ENCODE measurements at places on chromosomes 7 and 10.
A peak's percentile ranks its signal among the peaks of the same experiment; 100 is the strongest.

DNA sequence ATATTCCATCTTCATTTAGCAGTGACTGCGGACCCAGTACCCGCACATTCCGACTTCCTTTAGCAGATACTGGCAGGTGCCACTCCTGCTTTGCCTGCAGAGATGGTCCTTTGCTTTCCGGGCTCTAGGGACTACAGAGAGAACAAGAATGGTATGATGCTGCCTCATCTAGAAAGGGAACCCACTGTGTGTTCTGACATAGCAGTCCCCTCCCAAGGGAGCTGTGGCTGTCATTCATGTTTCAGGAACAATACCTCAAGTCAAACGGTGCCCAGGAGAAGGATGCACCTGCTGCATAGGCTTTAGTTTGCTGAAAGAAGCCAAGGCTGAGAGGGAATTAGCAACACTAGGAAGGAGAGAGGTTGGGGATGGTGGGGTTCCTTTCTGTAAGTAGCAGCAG, 15.9 kb upstream of the TMEM72 start:
- DNase-seq = no peak

- peak; percentile 39 for DNase-seq
Measured at GRCh38 chr7:16619979-16620408, 25.6 kb downstream of the ANKMY2 start.

GRCh38 chr7:20331910-20332813, 1.5 kb downstream of the ITGB8 start:
- no peak for DNase-seq

- no peak for DNase-seq
Measured at GRCh38 chr10:43846968-43847367, 198.3 kb upstream of the ZNF32 start.

GRCh38 chr10:8279598-8279997, 225.1 kb downstream of the GATA3 start:
- DNase-seq = no peak

- DNase-seq = no peak
Measured at GRCh38 chr7:137944168-137944567, 57.7 kb downstream of the CREB3L2 start.

GRCh38 chr10:76868098-76868977, 769.3 kb downstream of the KCNMA1 start:
- DNase-seq = no peak

DNA sequence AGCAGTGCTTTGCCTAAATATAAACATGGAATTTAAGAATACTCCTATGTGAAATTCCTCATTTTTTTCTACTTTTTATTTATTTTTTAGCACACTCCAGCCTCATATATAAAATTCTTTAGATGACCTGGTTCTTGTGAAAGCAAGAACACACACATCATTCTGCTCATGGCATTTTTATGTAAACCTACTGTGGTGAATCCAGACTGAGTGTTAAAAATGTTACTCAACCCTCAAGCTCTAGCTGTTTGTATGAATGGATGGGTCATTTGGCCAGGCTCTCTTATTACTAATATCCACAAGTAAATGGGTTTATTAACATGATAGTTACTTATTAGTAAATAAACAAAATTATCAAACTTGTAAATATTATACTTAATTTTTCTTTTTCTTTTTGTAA, 551.7 kb upstream of the LRRN3 start:
- DNase-seq = no peak

DNA sequence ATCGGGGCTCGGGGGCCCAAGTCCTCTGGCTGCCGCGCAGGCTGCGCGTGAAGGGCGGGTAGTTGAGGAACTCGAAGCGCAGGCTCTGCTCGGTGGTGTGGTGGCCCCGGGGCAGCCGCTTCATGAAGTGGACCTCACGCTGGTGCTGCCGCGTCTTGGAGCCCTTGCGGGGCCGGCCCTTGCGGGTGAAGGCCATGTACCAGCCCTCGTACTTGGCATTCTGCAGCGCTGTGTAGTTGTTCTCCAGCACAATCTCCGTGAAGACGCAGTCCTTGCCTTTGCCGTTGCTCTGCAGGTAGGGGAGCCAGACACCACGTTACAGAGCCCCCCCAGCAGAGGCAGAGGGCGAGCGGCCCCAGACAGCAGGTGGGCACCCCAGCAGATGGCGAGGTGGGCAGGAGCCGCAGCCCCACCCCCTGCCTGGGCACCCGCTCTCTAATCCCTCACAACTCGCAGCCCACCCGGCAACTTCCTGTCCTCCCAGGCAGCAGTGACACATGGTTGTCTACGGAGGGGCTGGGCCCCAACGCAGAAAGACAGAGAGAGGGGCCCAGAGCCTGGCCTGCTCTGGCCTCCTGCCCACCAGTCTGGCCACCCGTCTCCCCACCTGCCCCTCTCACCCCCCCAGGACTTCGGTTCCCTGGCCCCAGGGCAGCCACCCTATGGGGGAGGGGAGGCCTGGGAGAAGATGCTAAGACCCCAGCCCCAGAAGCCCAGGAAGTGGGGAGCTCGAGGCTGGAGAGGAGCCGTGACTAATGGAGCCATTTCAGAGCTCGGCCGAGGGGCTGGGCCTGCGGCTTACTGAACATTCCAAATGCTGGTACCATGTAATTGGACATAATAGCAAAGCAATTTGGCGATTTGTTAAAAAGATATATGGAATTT, 5.3 kb downstream of the FGF8 start:
- DNase-seq = no peak

- no peak for DNase-seq
Measured at GRCh38 chr7:55252386-55252785, 112.8 kb upstream of the LANCL2 start.

GRCh38 chr10:70378122-70378521, 4.3 kb downstream of the LRRC20 start:
- DNase-seq = no peak

GRCh38 chr10:114328874-114329273, 75.4 kb downstream of the AFAP1L2 start:
- no peak for DNase-seq

- peak; percentile 35 for DNase-seq
Measured at GRCh38 chr10:17026686-17027485, 102.7 kb downstream of the CUBN start.

- DNase-seq = no peak
Measured at GRCh38 chr7:55107946-55108345, 89.1 kb downstream of the EGFR start.

GRCh38 chr10:541750-542371, 147.6 kb downstream of the DIP2C start:
- no peak for DNase-seq

GRCh38 chr10:17586821-17587234, 30.3 kb downstream of the HACD1 start:
- peak; percentile 21 for DNase-seq

GRCh38 chr7:134016223-134016941, 110.8 kb upstream of the LRGUK start:
- peak; percentile 2 for DNase-seq

DNA sequence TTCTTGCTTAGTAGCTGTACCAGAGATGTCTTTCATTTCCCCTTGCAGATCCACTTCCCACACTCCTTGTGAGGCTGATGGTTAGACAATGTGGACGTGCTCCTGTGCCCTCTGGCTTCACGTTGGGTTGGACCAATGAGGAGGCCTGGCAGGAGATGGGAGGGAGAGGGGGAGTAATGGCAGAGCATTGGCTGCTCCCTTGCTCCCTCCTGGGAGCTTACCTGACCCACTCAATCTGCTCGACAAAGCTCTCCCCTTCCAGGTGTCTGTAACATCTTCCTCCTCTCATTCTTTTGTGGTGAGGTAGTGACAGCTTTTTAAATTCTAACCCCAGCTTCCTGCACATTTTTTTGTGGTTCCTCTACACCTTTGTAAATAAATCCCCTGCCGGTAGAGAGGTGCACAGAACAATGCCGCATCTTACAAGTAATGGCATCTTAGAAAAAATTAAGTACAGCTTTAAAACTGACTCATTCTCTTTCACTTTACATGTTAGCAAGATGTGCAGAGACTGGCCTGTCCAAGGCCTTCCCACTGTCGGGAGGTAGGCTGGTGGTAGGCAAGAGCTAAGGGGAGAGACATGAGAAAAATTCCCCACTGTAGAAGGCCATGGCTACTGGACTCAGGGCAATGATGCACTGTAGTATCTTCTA, 134.3 kb downstream of the HTR7 start:
- DNase-seq = no peak

DNA sequence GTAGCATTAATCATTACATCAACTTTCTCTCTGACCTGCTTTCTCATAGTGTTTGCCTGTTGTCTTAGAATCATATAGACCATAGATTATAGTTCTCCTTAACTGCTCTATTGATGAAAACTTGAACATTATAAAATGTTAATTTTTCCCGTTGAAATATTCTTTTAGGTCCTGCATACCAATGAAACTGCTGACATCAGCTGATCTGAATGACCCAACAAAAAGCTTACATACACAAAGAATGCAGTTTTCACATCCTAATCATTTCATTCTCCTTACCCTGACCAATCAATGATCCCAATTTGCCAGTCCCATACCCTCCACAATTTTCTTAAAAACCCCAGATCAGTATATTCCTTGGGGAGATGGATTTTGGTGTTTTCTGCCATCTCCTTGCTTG, 302.9 kb upstream of the MBL2 start:
- no peak for DNase-seq

- DNase-seq = no peak
Measured at GRCh38 chr7:110442381-110442837, 648.5 kb upstream of the LRRN3 start.

DNA sequence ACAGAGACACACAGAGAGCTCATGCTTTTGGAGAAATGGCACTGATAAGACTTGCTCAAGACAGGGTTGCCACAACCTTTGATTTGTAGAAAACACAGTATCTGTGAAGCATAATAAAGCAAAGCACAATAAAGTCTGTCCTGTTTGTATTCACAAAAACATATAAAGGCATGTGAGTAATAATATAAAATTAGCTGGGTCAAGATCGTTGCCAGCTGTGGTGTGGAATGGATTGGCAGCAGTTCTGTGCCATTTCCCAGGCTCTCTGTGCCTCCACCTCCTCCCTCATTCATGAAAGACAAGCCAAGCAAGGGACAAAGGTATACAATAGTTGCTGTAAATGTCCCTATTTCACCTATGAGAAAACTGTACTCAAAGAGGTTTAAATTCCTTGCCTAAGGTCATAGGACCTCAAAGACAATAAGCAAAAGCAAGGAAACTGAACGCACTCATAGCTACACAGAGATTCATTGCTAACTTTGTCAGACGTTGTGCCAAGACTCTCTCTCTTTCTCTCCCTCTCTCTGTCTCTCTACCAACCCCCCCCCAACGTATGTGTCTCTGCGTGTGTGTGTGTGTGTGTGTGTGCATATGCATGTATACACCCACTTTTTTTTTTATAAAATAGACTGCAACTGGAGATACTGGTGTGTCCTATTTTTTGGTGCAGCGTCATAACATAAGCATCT, 31.8 kb downstream of the CHST3 start:
- DNase-seq = no peak

DNA sequence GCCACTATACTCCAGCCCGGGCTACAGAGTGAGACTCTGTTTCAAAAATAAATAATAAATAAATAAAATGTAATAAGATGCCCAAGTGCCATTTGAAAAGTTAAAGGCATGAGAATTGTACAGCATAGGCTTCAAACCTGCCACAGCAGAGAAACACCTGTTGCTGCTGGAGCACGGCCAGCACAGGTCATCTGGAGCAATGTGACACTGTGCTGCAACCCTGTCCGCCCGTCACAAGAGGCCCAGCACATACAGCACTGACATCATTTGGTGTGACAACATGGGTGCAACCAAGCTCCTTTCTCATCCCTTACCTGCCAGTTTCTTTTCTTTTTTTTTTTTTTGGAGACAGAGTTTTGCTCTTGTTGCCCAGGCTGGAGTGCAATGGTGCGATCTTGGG, 1.3 kb downstream of the RFC2 start:
- DNase-seq = no peak

DNA sequence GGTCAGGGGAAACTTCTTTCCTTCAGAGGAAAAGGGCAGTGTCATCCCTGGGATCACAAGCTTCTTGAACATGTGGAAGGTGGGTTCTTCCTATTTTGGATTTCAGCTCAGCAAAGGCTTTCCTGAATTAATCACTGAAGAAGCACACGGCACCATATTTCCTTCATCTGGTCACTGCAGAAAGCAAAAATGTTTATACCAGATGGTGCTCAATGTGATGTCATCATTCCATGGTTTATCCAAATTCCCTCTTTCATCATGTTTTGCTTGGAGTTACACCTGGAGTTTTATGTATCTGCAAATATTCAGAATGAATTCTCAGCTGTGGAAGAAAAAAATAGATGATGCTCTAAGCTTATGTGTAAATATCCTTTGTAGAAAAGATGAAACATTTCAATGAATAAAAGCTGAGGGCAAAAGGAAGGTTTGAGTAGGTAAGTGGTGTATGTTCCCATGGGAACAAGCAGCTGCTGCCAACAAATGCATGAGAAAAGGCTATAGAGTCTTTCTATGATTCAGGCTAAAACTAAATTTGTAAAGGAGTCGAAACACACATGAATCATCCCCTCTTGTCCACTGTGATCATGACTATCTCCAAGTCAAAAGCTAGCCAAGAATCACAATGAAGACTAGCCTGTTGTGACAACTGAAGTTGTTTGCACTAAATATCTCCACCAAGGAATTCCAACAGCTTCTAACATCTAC, 26.9 kb upstream of the BPGM start:
- DNase-seq = no peak

GRCh38 chr10:43376046-43376635, 4.7 kb downstream of the FXYD4 start:
- no peak for DNase-seq

- DNase-seq = no peak
Measured at GRCh38 chr7:102220960-102221800, 65.5 kb upstream of the SH2B2 start.

DNA sequence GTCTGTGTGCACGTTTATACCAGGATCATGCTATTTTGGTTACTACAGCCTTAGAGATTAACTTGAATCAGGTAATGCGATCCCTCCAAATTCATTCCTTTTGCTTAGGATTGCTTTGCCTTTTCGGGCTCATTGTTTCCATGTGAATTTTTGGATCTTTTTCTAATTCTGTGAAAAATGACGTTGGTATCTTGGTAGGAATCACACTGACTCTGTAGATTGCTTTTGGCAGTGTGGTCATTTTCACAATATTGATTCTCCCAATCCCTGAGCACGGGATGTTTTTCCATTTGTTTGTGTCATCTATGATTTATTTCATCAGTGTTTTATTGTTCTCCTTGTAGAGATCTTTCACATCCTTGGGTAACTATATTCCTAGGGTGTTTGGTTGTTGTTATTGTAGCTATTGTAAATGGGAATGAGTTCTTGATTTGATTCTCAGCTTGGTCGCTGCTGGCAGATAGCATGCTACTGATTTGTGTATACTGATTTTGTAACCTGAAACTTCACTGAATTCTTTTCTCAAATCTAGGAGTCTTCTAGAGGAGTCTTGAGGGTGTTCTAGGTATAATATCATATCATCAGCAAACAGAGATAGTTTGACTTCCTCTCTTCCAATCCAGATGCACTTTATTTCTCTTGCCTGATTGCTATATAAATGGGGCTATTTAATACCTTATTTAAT, 18.2 kb downstream of the SNX8 start:
- no peak for DNase-seq

GRCh38 chr10:133388973-133389818, 4.8 kb upstream of the MTG1 start:
- DNase-seq = peak; percentile 62
